Stimulated activated CD4-positive, alpha-beta T cell treated with anti-CD3 and anti-CD28 coated beads, Interleukin-1b, Interleukin-23, amount 100 ng/mL, for 1 hour (primary cell): ENCODE measurements at places on chromosomes 2 and 18.

DNA sequence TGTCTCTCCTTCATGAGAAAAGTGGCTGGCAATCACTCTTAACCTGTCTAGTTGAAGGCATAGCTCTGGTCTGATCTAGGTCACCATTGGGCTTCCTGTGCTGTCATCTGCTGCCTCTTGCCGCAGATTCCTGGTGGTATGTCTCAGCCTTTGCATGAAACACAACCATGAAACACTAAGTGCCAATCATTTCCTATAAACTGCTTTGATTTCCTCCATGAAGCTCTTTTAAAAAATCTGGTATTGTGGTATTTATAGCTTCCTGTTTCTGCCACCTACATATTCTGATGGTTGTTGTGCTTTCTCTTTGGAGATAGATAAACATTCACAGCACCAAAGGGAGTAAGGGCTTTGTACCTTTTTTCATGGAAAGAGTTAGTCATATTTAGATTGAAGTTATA, 120.0 kb upstream of the EPC2 start:
- peak; percentile 29 for DNase-seq

DNA sequence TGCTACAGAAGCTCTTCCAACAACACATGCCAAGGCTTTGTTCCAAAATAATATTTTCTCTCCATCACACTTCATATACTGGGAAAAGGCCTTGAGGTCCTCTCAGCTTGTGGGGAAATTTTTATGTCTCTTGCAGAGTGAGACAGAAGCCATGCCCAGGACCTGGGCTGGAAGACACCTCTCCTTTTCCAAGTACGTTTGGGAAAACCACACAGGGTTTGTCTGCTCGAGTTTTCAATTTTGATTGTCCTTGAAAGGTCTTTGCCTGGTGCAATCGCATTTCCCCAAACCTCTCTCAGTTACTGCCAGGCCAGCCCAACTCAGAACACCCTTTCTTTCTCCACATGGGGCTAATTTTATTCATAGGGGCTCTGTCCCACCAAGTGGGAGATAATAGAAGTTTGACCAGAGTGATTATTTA, 272.2 kb downstream of the OSR1 start:
- DNase-seq: no peak

DNA sequence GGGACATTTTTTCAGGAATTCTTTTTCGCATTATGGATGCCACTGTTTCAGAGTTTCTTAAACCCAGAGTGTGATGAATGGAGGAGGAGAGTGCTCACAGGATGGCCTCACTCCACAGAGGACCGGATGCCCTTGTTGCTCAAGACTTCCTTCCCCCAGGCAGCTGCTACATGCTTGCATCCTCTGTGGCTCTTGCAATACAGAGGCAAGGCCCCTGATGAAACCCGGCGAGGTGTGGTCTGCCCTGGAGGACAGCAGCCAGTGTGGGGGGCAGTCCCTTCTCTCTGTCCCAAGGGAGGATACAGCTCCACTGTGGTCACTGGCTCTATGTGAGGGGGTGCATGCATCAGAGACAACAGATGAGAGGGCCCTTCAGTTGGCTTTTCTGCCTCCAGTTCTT, 109.6 kb downstream of the SH3RF3 start:
- DNase-seq: no peak

- no peak for DNase-seq
Observed at GRCh38 chr2:69083235-69083748, 70.3 kb downstream of the ANTXR1 start.

GRCh38 chr18:57691363-57691762, 69.7 kb upstream of the NARS1 start:
- DNase-seq: no peak

DNA sequence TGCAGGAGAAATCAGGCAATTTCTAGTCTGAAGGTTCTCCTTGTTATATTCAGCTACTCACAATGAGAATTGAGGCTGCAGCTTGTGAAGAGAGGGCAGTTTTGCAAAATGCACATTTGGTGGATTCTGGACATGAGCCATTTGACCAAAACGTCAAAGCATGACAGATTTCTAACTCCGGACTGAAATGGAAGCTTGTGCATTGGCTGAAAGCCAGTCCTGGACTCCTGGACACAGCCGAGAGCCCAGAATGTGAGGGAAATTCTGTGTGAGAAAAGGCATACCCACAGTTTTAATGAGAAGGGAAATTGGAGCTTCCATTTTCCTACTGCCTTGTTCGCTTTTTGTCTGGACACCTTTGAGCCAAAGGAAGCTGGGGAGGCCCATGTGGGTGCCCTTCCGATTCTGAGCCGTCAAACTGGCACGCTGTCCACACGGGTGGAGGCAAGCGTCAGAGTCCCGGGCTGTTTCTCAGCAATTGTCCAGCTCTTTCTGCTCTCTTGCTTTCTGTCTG, 23.7 kb upstream of the ROCK2 start:
- DNase-seq: no peak

DNA sequence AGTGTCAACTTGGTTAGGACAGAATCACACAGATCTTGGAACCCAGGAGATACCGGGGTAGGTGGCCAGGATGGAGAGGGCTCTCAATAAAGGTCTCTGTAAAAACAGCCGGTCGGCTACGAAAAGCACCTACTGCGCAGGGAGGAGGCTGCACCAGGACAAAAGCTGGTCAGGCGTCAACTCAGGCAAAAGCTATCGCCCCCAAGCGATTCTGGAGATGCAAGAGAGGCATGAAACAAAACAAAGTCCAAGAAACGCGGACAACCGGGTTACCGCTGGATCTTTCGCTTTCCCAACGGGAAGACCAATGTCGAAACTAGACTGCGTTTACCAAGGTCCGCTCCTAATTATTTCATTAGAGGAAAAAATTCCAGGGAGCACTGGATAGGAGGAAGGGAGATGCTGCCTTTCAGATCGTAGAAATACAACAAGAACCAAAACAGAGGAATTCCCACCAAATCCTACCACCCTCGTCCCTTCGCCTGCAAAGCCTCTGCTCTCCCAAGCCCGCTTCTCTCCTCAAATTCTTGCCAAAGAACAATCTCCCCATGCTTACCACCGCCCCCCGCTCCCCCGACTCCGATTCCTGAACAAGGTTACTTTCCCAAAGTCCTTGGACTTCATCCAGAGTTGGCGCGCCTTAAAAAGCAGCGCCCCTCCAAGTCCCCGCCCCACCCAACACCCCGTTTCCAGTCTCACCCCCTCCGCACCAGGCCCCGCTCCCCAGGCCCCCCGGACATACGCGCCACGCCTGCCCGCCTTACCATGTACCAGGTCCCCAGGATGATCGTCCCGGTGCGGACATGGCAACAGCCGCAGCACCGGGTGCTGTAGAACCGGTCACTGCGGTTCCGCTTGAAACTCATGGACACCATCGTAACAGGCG, 539 bp downstream of the LAPTM4A start:
- DNase-seq: no peak

DNA sequence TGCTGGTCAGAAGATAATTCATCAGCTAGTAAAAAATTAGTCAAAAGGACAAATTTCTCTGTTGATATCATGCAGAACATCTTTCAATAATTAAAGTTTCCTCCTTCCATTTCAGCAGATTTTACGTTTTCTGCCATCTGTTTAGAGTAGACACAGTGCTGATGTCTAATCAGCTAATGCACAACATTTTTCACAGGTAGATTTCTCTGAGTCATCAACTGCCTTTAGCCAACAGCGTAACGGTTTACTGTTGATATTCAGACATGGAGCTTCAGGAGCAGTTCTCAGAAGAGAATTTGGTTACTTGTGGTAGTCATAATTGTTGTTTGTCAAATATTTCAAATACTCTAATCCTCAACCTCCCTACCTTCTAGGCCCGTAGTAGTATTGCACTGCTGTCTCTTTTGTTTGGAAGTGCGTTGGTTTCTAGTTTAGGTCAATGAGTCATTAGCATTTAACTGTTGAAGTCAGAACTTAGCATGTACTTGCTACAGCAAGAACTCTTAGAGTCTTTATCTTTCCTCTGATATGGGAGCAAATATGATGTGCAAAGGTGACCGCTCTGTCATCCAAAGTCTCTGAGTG, 86.8 kb upstream of the TFPI start:
- DNase-seq: no peak

- no peak for DNase-seq
Observed at GRCh38 chr2:96869822-96870625, at the start of gene SEMA4C. Gene SEMA4C (minus strand): TSS chr2:96870080. CDS start chr2:96867886, 2,194 bp downstream.

GRCh38 chr2:98577313-98577712, 31.0 kb downstream of the COA5 start:
- no peak for DNase-seq

DNA sequence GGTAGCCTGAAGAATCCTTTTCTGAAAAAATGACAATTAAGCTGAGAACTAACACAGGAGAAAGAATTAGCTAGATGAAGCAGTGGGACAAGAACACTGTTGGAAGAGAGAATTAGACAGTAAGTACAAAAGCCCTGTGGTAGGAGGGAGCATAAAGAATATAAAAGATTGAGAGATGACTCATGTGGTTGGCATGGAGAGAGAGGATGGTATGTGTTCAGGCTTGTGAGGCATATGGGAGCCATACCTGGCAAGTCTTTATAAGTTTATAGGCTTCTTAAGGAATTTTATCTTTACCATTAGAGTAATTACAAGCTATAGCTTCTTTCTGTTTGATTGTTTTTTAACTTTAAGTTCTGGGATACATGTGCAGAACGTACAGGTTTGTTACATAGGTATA, 325.0 kb downstream of the ARL6IP6 start:
- no peak for DNase-seq

- DNase-seq: no peak
Observed at GRCh38 chr2:136093583-136093982, 24.4 kb downstream of the CXCR4 start.

- no peak for DNase-seq
Observed at GRCh38 chr2:148259674-148260073, 238.8 kb downstream of the MBD5 start.

DNA sequence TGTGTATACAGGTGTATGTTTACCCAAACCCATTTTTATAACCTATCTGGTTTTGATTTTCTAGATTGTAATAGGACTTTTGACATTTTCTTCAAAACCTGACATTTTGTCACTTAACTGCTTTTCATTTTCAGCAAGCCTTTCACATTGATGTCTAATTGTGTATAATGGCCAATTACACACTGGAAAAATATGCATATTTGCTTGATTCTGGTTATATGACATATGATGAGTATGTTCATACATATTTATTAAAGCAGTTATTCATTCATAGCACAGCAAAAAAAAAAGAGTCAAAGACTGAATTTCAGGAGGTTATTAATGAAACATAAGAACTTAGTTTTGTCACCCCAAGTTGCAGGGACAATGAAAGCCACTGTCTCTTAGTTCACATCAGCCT, 307.7 kb upstream of the TNP1 start:
- DNase-seq: no peak

GRCh38 chr18:38526922-38527321, 961.3 kb upstream of the CELF4 start:
- DNase-seq: no peak

GRCh38 chr2:130835766-130836015, 1.0 kb upstream of the ARHGEF4 start:
- DNase-seq: no peak

GRCh38 chr18:34592961-34593382, 117.1 kb upstream of the DTNA start:
- no peak for DNase-seq

GRCh38 chr2:195575879-195576401, 81.1 kb upstream of the SLC39A10 start:
- DNase-seq: no peak

GRCh38 chr2:68345129-68345875, 19.8 kb upstream of the PLEK start:
- DNase-seq: no peak

GRCh38 chr2:86632672-86633071, 9.0 kb upstream of the RNF103 start:
- no peak for DNase-seq

DNA sequence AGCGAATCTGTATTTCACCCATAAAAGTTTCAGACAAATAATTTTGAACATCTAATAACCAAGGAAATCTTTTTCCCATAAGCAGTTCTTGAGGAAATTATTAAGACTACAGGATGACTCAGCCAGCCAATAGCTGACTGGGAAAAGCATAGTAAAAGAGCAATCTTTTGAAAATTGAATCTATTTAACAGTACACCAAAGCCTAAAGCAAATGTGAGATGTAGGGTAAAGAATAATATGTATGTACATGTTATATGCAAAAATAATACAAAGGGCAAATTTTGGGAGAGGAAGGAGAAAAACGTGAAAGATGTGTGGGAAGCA, 12.6 kb upstream of the KDSR start:
- DNase-seq: no peak

- DNase-seq: no peak
Observed at GRCh38 chr2:214367171-214367570, 43.7 kb upstream of the VWC2L start.

DNA sequence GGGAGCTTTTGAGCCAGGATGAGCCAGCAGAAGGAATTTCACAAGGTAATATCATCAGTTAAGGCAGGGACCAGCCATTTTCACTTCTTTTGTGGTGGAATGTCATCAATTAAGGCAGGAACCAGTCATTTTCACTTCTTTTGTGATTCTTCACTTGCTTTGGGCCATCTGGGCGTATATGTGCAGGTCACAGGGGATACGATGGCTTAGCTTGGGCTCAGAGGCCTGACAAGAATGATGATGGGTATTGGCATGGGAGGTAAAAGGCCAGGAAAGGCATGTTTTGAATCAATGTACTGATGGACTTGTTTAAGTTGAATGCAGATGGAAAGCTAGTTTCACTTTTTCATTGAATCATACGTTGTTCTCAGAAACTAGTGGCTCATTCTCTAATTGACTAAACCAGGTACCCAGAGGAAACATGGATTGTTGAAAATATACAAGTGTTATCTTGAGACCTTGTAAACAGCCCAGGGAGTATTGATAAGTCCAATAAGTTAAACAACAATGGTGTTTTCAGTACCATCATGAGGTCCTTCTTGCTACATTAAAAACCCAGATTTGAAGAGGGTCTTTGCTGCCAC, 1672.5 kb upstream of the DDX18 start:
- DNase-seq: no peak

DNA sequence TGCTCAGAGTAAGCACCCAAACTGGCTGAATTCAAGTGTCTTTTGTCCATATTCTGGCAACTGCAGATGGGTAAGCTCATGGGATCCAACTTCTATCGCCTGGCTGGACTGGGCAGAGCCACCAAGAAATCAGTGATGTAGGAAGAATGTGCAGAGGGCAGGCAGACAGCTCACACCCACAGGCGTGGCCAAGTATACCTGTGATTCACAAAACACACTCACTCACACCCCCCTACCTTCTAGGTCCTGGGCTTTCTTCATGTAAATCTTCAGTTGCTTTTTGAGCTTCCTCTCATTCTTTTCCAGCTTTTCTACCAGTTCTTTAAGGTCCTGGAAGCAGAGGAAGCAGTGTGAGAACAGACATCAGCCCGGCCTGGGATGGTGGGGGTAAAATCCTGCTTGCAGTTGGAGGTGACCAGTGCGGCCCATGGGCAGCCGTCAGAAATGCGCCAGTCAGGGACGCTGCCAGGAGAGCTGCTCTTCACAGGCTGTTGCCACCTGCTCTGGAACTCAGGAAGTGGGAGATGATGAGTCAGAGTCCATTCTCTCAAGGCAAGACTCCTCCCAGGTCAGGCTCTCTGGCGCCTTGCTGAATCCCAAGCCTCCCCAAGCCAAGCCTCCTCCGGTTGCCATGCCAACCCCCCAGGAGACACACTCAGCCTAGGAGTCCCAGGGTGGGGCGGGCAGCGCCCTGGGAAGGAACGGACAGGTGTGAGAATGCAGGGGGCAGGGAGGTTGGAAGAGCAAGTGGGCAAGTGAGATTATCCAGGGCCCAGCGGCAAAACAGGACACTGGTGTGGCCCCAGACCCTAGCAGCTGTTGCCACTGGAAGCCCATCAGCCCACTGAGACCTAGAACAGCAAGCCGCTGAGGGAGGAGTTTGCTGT, 36.2 kb upstream of the ACAA2 start:
- no peak for DNase-seq
